LHCN-M2 (cell line): ENCODE measurements at places on chromosomes 13 and 19. TPM values are rescaled to one million over a fixed set of nuclear protein-coding genes. Genes with fewer than 3 reads are reported as not detected.

- DNase-seq, result no peak
Measured at GRCh38 chr19:43623889-43624670, 4.7 kb upstream of the ZNF428 start.

- DNase-seq, result no peak
Measured at GRCh38 chr13:73433890-73434289, 375.1 kb downstream of the KLF5 start.

CADM4 gene
- total RNA-seq, result 0.69 TPM in 1 of 2 replicates, not detected in the other

DNA sequence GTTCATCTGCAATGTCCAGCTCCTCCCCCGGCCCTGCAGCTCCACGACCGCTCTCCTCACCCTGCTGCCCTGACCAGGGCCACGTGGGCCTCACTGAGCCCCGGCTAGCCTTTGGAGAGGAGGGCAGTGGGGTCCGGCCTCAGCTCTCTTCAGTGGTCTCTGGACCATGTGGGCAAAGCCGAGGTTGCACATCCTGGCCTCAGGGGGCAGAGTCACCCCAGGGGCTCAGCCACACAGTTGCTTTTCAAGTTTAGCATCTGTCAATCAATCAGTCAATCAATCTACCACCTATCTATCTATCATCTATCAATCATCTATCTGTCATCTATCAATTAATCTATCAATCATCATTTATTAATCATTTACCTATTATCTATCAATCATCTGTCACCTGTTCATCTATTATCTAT is 3.0 kb upstream of the DIRAS1 start:
- no peak for DNase-seq

DNA sequence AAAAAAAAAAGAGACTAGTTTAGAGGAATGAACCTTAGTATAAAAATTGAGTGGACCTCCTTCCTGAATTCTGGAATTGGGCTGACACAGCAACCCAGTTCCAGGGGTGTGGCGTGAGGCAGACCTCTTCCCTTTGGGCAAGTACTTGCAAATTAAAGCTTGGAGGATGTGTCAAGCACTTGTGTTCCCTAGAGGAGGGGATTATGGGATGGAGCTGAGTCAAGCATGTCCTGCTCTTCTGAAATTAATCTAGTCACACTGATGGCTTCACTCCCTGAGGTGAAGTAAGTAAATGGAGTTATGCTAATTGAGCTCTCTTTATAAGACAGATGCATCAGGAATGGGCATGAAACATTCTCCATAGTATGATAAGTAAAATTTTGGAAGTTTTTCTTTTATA is 107.7 kb upstream of the HTR2A start:
- DNase-seq, result peak; percentile 31

TEKTIP1 gene
- total RNA-seq, result not detected in 2 replicates

NOP53 gene
- 78.7 and 86.8 TPM in 2 replicates for total RNA-seq

DNA sequence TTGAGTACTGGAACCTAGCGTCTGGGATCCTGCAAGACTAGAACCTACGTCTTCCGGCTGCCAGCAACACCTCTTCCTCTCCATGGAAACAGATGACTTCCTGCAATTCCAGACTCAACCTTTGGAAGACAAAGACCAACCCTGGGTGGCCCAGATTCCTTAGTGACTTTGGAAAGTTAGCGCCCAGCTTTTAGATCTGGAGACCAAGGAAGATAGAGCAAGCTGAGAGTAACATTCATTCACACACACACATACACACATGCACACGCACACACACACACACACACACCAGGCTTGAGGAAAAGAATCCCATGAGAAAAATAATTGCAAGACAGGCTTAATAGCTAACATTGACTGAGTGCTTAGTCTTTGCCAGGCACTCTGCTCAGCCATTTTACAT is 788.9 kb downstream of the UQCRFS1 start:
- no peak for DNase-seq

DNA sequence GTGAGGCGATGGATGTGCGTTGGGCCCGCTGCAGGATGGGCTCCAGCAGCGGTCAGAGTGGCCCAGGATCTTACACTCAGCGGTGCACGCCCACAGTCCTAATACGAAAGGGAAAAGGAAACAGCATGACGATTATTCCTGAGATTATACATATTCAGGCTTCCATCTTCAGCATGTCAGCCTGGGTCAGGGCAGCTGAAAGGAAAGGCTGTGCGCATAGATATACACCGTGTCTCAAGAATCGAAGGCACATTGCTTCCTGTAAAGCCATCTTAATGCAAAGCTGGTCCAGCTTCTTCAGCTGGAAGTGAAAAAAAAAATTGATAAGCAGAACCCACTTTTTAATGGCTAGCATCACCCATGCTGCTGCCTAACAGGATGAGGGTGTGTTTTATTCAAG is 3.6 kb downstream of the PCDH8 start:
- DNase-seq, result no peak

DNA sequence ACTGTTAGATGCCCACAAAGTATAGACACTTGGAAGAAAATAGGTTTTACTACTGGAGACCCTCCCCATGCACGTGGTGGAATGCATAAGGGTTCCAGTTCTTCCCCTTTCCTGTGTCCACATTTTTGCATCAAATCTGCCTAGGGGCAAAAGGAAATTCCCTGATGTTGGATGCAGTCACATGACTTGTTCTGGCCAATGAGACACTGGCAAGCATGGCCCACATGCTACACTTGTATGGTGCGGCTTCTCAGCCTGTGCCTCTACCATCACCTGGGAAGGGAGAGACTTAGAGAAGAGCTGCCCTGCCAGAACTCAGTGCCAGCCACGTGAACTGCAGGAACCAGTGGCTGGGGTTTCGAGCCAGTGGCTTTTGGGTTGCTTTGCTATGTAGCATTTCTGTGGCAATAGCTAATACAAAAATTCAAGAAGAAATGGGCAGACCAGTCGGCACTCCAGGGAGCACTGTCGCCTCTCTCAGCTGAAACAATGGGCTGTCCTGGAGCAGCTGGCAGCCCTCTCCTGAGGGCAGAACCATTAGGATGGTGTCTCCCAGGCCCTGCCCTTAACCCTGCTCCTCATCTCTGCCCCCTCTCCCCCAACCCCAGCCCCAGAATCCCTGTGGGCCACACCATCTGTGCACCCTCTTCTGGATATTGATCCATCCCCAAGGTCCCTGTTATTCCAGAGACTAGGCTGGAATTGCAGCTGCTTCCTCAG is 634.0 kb downstream of the UQCRFS1 start:
- no peak for DNase-seq

- DNase-seq, result no peak
Measured at GRCh38 chr13:95445131-95445530, 107.4 kb upstream of the CLDN10 start.

GRCh38 chr13:34627509-34628208 is 314.4 kb upstream of the NBEA start:
- DNase-seq, result no peak

DNA sequence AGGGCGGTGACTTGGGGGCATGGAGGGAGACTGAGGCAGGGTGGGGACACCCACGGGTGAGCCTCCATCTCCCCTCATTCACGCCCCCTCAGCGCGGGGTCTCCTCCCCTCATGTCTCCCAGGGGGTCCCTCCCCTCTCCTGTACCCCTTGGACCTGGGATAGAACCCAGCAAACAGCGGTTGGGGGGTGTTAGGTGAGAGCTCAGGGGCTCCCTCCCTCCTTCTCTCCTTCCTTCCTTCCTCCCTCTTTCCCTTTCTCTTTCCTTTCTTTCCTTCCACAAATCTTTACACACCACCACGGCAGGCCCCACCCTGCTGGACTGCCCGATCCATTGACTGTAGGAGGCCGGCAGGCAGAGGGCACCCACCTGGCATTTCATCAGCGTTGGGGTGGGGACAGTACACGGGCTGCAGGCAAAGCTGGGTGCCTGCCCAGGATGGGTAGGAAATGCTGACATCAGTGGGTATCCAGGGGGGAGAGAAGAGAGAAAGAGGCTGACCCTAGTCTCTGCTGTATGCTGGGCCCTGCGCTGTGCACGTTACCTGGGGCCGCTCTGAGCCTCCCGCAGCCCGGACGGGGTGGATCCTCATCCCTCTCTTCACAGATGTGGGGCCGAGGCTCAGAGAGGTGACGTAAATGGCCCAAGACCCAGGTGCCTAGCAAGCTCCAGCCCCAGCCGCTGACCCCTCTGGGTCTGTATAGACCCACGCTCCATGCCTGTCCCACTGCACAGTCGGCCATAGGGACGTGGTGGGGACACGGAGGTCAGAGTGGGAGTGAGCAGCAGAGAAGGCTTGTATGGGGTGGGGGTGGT is 3.5 kb downstream of the SSC5D start:
- no peak for DNase-seq

IZUMO2 gene
- not detected in 2 replicates for total RNA-seq

GRCh38 chr13:112774829-112775565 is 85.2 kb downstream of the ATP11A start:
- no peak for DNase-seq

GRCh38 chr13:18962168-18962734 is 219.4 kb downstream of the TUBA3C start:
- no peak for DNase-seq

DNA sequence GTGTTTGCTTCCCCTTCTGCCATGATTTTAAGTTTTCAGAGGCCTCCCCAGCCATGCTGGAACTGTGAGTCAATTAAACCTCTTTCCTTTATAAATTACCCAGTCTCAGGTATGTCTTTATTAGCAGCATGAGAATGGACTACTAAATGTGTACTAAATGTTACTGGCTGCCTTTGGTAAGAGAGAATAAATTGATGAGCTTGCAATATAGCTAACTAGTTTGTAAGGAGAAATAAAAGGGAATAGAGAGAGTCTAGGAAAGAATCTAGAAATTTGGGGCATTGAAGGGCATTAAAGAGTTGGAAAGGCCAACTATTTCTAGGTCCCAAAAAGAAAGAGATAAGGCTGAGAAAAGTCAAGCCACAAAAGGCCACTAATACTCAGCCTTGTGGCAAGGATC is 5.5 kb upstream of the SOHLH2 start:
- no peak for DNase-seq

- DNase-seq, result peak; percentile 73
Measured at GRCh38 chr13:26062853-26063444, 11.1 kb upstream of the SHISA2 start.
